ENCODE measurements at places on chromosomes 4 and X.
A peak's percentile ranks its signal among the peaks of the same experiment; 100 is the strongest.

DNA sequence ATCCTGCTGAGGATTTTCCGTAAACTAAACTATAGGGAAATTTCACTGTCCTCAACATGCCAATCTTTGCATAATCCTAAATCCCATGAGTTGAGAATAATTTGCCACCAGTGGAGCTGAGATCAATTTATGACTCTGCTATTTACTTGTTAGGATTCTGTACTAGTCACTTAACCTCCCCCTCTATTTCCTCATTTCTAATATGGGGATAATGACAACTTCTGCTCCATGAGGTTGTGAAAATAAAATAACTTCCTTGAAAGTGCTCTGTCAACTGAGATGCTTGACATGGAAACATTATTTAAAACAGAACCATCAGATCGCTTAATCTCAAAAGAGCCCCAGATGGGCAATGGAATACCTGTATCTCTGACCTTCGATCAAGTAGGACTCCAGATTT is 2.6 kb upstream of the FGF16 start:
- no peak for DNase-seq

GRCh38 chr4:7593646-7594412 is 159.1 kb upstream of the PSAPL1 start:
- peak; percentile 49 for DNase-seq

DNA sequence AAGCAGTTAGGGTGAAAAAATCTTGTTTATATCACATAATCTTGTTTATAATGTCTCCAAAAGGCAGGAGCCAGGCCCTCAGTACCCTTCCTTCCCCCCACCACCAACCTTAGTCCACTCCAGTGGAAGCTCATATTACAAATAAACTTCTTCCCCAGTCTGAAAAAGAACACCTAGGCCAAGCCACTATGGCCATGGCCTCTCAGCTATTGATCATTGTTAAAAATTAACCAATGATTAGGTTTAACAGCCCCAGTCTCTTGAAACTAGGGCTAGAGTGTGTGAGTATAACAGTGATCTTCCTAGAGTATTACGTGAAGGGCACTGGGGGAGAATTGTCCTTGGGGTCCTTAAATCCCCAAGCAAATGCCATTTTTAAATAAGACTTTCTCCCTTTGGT is 411.9 kb upstream of the EDA2R start:
- no peak for DNase-seq

DNA sequence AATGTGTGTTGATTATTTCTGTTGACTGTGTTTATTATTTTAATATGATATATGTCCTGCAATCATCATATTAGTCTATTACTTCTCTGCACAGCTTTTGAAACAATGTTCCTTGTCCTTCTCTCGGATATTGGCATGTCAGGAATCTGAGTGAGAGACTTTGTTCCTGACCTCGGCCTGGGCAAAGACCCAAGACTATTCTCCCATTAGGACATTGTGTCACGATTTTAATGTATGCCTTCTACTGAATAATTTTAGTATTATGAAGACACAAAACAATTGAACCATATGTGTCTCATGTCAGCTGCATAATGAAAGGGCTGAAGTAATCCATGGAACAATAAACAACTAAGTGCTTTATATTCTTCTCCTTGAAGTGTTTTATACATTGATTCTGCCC is 580.8 kb upstream of the TENM3 start:
- DNase-seq = no peak

- no peak for DNase-seq
These were observed 204.1 kb upstream of the DMD start for GRCh38 chrX:33415459-33415858.

GRCh38 chrX:154355776-154356140 is 18.7 kb downstream of the FLNA start:
- no peak for DNase-seq

DNA sequence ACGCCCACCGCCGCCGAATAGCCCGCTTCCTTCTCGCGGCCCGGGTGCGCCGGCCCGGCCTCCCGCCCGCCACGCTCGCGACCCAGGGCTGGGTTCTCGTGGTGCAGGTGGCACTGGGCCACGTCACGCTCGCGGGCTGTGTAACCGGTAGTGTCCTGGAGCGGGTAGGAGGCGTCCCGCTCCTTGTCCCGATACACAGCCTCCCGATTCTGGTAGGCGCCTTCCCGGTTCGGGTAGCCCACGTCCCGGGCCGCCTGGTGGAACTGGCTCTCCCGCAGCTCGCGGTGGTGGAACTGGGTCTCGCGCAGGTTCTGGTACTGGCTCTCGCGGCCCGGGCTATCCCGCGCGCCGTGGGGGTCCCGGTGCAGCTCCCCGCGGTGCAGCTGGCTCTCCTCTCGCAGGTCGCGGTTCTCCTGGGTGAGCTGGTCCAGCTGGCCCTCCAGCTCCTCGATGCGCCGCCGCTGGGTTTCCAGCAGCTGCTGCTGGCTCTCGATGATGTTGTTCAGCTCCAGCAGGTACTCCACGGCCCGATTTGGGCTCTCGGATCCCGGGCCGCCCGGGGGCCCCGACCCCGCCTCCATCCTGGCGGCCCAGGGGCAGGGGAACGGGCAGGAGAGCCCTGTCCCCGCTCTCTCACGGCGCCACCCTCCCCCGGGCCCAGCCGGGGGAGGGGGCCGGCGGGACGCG is 39.3 kb upstream of the IQSEC2 start:
- no peak for DNase-seq

DNA sequence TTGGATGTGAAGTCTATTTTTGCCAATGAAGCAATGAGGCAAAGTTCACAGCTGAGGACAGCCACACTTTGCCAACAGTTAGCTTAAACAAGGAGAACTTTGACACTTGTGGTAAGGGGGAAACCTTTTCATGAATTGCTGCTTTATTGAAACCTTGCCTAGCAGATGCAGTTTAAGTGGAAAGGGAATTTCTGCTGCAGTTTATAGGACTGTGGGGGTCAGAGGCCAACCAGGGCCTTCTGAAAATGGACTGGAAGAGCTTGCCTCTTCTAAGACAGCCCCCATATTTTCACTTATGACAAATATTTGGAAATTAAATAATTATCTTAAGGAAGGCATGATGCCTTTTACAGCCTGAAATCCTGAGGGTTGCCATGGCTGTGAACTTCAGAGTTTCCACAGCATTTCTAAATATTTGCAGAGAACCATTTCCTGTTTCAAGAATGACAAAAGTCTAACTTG is 550.3 kb downstream of the RAB28 start:
- DNase-seq = no peak

GRCh38 chr4:132240081-132240480 is 909.0 kb upstream of the PCDH10 start:
- DNase-seq = no peak

DNA sequence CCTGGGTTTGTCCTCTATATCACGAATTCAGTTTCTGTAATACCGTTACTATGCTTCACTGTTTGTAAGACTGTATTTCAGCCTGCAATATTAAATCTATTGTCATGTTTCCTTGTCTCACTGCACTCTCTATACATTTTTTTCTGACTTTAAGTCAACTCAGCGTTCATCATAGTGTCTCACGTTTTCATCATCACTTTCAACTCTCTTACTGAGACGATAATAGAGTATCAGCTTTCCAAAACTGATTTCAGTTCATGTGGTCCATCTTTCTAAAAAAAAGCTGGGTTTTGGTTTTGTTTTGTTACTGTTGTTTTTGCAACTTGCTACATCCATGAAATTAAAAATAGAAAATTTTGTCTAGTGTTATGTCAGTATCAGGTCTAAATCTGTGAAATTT is 147.7 kb downstream of the TMEM47 start:
- no peak for DNase-seq

DNA sequence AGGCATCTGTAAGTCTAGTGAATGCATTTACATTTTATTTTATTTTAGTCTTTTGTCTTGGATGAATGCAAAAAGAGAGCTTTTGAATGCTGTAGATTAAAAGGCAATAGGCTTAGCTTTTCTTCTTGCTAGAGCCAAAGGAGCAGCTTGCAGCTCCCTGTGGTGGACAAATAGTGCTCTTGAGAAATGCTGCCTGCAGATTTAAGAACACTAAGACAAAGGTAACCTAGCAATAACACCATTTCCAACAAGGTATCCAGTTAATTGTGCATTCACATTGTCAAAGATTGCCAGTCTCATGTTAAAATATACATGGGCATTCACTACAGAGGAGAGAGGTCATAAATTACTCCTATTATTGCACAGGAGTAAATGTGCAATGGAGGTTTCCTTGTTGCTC is 859.2 kb upstream of the PRKX start:
- no peak for DNase-seq

- DNase-seq = no peak
These were observed 957 bp downstream of the PPP2R2C start for GRCh38 chr4:6471307-6472007.

DNA sequence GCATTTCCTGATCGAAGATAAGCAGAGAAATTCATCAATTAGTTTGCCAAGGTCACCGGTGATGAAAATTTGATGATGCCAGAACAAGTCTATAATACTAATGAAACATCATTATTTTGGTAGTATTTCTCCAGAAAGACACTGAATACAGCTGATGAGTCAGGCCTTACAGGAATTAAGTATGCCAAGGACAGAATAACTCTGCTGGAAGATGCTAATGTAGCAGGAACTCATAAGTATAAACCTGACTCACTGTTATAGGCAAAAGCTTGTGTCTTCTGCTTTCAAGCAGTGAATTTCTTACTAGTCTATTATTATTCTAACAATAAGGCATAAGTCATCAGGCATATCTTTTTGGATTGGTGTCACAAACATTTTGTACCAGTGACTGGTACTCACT is 1825.1 kb upstream of the IGFBP7 start:
- no peak for DNase-seq

DNA sequence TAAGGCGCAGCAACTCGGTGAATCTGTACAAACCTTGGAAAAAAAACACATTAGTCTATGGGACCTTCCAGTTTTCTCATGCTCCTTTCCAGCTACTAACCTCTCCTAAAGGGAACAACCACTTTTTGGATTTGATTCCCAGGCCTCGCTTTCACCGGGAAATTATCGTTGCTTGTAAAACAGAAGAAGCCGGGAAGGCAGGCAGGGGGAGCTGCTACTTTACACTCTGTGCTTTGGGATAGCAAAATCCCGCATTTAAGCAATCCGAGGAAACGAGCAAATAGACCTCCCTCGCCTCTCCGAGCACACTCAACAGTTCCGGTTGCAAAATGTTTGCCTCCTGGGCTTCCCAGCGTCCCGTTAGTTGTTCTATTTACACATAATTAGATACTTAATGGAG is 1.2 kb downstream of the CD38 start:
- DNase-seq = no peak

GRCh38 chrX:71627588-71628404 is 9.5 kb upstream of the CXCR3 start:
- no peak for DNase-seq

- no peak for DNase-seq
These were observed 12.0 kb downstream of the PDLIM5 start for GRCh38 chr4:94463771-94464170.

DNA sequence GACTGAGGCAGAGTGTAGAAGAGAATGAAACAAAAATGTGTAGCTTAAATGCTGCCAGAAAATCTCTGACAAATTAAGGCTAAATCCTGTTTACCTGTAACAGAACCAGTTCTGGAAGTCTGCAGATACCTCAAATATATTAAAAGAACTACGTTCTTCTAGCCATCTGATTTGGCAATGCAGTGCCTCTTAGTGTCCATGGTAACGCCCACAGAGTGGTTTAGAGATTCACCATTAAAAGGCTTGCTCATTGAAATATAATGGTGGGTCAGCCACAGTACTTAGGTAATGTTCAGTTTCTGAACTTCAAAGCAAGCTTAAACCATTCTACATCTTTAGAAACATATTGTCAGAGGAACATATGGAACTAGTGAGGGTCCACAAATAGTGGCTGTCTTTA is 23.2 kb upstream of the LUZP4 start:
- no peak for DNase-seq

DNA sequence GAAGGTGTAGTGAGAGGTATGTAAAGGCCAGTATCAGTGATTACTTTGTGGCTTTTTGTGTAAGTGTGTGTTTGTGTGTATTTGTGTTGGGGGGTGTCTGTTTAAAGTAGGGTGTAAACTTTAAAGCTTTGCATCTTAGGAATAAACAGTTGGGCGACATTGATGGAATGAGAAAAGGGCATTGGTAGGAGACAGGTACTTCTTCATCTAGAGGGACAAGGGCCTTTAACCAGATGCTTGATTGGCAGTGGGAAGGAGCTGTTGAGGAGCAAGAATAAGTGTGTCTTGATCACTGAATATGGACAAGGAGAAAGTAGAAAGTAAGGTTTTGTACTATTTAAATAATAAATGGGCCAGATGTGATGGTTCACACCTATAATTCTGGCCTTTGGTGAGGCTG is 48.8 kb downstream of the RAPGEF2 start:
- DNase-seq = no peak

DNA sequence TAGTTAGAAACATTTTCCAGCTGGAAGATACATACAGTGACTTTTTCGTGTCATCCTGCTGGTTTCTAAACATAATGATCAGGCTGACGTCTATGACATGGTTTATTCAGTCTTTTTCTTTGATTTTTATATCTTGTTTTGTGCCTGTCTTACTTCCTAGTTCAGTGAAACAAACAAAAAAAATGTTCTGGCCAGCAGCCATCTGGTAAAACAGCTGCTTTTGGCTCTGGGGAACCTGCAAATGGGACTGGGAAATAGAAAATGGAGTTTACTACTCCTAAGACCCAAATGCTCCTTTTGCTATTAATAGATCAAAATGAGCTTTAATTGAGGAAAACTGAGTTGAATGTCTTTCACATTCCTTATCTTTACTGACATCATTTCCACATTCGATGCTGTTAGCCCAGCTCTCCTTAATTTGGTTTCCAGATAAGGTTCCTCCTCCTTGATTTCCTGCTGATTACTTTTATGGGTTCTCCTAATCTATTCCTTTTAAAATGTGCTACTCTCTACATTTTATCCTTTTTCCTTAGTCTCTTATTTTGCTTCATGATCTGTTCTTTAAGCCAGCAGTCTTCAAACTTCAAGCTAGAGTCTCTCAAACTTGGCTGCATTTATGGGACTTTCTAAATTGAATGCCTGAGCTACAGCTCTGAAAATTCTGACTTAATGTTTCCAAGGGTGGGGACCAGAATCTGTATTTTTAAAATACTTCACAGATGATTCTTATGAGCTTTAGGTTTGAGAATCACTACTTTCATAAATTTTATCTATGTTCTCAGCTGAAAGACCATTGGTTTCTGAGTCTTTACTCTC is 499.5 kb downstream of the ANKRD50 start:
- no peak for DNase-seq

GRCh38 chr4:169489306-169489705 is 123.1 kb downstream of the NEK1 start:
- no peak for DNase-seq
